ENCODE measurements at places on chromosomes 12 and 14. TPM values are rescaled to one million over a fixed set of nuclear protein-coding genes. Genes with fewer than 3 reads are reported as not detected.

Gene LRIG3
- 10.8 TPM for total RNA-seq

Gene CINP
- 20.8 TPM for total RNA-seq

Gene PLCZ1
- not detected for total RNA-seq

Gene TMEM120B
- total RNA-seq: 5.6 TPM

Gene HOXC9
- not detected for total RNA-seq

Gene PLBD1
- 2.5 TPM for total RNA-seq

Gene GPATCH2L
- 10.9 TPM for total RNA-seq

Gene CALCOCO1
- 43.8 TPM for total RNA-seq

Gene OTX2
- total RNA-seq: not detected

Gene ACSM4
- not detected for total RNA-seq

Gene CLEC12A
- total RNA-seq: 0.38 TPM
